ENCODE measurements at places on chromosomes 5 and 9.

- no peak for DNase-seq
Observed at GRCh38 chr9:121424024-121424432, 54.0 kb upstream of the STOM start.

GRCh38 chr5:159965031-159965837, 43.7 kb upstream of the TTC1 start:
- DNase-seq: no peak

DNA sequence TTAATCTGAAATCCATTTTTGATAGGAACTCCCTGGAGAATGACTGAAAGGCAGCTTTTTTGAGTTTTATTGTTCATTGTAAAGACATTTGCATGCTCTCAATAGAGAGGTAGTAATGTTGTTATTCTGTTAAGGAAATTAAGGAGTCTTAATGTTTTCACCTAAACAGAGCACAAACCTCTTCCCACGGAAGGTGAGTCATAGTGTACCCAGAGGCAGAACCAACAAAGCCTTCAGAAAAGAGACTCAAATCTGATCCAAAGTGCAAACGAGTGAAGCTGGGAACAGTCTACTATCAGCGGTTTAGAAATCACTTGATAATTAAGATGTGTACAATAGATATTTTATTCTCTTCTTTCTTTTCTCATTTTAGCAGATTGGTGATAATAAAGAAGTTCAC, 470.5 kb downstream of the PLK2 start:
- no peak for DNase-seq

DNA sequence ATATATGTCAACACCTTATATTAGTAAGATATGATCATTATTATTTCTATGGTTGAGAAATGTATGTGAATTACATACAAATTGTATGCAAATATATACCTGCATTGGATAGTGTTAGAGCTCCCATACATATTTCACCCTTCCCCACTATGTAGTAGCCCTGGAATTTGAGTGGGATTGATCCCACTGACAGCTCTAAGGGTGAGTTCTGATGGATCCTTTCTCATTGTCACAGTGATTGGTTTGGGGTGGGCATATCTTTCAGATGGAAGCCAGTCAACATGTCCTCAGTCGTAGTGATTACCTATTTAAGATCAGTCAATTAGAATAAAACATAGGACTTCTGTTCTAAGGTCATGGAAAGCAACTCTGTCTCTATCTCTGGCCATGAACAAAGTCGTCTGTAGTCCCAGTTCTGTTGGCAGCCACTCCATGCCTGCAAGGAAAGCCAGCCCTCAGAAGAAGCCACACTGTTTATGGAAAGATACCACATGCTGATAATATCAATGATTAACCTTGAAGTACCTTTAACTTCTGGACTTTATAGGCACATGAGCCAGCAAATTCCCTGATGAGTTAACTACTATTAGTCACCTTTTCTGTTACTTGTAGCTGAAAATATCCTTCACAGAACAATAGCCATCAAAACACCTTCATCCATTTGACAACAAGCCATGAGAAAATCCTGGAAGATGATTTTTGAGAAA, 5.1 kb upstream of the CCDC192 start:
- no peak for DNase-seq

- no peak for DNase-seq
Observed at GRCh38 chr5:17161662-17162061, 55.8 kb upstream of the BASP1 start.

DNA sequence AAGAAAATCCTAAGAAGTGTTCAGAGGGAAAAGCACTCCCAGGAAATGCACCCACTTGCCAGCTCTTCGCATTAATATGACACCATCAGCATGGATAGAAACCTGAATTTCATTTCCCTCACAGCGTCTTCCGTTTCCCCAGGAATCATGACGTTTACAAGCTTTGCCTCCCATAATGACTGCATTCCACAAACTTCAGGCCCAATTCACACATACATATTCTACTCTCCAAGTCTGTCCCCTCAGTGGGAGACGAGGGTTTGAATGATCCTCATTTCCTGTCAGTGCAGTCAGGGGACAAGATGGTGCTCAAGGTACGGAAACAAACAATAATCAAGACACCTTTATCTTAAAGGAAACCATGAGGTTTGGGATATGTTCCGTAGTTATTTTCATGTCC, 44.9 kb upstream of the MAN2A1 start:
- DNase-seq: no peak

DNA sequence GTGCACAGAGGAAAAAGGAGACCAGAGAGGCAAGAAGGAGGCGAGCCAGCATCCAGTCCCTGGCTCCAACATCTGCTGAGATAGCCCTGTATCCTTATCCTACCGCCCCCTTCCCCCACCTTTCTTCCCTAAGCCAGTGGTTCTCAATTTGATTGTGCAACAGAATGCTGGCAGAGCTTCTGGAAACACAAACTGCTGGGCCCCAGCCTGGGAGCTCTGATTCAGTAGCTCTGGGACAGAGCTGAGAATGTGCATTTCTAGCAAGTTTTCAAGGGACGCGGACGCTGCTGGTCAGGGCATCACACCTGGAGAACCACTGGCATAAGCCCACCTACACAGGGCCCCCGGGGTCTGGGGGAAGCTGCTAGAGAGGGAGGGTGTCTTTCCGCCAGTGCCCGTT, 21.1 kb downstream of the AK8 start:
- no peak for DNase-seq

DNA sequence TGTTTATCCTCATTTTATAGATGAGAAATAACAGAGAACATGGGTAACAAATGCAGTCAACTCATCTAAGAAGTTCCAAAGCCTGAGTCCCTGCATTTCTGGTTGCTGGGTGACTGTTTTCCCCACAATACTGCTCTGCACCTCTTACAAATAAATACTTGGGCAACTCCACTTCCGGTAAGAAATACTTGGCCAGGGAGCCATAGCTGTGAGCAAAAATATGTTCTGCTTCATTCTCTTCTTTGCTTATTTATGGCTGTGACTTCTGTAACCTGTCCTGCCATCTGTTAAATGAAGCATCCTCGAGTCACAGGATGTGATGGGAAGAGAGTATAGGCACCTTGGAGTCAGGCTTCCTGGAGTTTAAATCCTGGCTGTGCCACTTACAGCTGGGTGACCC, 49.9 kb downstream of the GDNF start:
- DNase-seq: no peak

GRCh38 chr9:95341293-95341962, 23.9 kb upstream of the FANCC start:
- no peak for DNase-seq

DNA sequence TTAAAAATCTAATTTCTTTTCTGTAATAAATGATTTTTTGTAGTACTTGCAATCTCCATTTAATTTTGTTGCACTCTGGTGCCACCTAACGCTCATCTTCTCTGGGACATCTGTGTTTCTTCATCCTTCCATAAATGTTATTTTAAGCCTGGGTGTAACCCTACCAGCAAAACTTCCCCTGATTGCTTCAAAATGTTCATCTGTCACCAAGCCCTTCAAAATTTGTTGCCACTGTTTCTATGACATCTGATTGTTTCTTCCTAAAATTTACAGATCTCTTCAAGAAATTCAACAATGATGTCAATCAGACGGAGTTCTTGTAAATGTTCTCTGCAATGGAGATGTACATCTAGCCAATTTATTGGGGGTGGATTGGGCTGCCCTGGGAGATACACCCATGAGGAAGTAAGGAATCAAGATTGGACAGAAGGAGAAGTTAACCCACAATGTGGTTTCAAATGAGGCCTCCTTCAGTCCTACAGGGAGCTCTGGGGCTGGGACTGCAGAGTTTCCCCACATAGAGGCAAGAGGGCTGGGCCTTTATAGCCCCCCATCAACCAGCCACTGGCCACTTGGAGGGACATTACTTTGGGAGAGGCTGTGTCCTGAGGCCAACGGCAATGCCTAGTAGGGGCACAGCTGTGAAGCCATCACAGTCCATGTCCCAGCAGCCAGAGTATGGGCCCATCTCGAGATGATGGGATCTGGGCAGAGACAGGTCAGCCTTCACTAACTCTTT, 23.3 kb downstream of the MCTP1 start:
- no peak for DNase-seq

DNA sequence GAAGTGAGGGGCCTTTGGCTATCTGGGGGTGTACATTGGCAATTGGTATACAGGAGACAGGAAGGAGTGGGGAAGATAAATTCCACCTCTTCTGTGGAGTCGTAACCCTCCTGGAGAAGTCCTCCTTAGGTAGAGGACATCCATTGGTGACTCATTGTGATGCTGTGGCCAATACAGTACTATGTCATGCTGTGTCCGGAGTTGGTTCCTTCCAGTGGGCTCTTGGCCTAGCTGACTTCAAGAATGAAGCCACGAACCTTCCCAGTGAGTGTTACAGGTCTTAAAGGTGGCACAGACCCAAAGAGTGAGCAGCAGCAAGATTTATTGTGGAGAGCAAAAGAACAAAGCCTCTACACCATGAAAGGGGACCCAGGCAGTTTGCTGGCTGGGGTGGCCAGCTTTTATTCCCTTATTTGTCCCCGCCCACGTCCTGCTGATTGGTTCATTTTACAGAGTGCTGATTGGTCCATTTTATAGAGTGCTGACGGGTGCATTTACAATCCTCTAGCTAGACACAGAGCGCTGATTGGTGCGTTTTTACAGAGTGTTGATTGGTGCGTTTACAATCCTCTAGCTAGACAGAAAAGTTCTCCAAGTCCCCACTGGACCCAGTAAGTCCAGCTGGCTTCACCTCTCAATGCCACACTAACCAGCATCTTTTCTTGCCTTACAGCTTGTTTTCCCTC, 37.3 kb upstream of the FBP1 start:
- DNase-seq: no peak

DNA sequence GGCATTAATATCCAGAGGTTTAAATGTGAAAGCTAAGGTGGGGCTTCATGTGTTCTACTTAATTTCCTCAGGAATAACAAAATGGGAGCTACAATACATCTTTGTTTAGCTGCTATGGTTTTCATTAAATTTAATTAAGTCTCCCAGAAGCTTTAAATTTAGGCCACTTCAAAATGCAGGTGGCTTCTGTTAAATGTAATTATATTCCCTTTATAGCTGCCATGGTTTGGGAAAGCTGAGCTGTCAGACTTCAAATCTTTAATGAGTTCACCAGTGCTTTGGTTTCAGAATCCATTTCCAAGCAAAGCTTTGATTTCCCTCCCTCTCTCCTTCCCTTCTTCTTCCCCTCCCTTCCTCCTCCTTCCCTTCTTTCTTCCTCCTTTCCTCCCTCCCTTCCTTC, 58.4 kb upstream of the FAM170A start:
- DNase-seq: no peak

DNA sequence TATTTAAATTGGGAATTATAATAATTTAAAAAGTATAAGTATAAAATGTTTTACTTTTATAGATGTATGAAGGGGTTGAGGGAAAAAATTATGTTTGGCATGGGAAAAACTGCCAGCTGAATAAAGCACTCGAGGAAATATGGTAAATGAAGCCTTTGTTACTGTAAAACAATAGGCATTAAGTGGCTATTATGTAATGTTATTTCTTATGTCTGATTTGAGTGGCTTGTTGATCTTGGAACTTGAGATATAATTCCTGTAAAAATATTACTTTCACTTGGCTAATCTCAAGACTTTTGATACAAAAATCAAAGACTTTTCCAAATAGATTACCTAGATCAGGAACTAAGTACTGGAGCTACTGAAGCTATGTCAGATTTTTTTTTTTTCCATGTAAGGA, 182.9 kb downstream of the CD180 start:
- no peak for DNase-seq

GRCh38 chr5:54274944-54275343, 35.4 kb downstream of the ARL15 start:
- DNase-seq: no peak

DNA sequence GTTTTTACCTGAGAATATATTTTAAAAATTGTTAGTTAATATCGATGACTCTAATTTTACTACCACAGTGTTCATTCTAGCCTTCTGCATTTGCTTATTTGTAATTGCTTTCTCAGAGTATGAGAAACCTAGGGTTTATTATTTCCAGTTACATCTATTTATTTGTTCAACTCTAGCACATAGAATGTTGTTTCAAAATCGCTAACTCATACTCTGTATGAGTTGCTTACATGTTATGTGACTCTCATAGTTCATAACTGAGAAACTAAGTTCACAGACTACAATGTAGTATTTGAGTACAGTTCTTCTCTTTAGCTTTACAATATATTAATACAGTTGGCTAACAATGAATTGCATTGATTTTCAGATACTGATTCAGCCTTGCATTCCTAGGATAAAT, 103.2 kb downstream of the MACROH2A1 start:
- DNase-seq: no peak

Measured in activated T-helper 1 cell treated with Interleukin-2 at 50 U/mL for 16 hours (primary cell).